NCI-H524 treated with DMSO at 0.1 percent for 48 hours (cell line): ENCODE measurements at places on chromosomes 5 and 9.

- no peak for DNase-seq
Measured at GRCh38 chr5:181124526-181124925, 6.4 kb downstream of the OR2V1 start.

- DNase-seq, result no peak
Measured at GRCh38 chr5:117461966-117462365, 887.3 kb upstream of the SEMA6A start.

GRCh38 chr9:87213948-87214347 is 266.6 kb upstream of the GAS1 start:
- no peak for DNase-seq

- DNase-seq, result no peak
Measured at GRCh38 chr5:154211641-154212390, 21.3 kb downstream of the GALNT10 start.

- no peak for DNase-seq
Measured at GRCh38 chr5:169423580-169424278, 122.8 kb upstream of the SLIT3 start.

- no peak for DNase-seq
Measured at GRCh38 chr5:132270706-132271105, 13.2 kb downstream of the PDLIM4 start.

GRCh38 chr9:93505541-93506132 is 52.3 kb upstream of the FAM120AOS start:
- DNase-seq, result no peak

- DNase-seq, result peak; percentile 5
Measured at GRCh38 chr9:31486630-31487029, 897.8 kb upstream of the ACO1 start.

DNA sequence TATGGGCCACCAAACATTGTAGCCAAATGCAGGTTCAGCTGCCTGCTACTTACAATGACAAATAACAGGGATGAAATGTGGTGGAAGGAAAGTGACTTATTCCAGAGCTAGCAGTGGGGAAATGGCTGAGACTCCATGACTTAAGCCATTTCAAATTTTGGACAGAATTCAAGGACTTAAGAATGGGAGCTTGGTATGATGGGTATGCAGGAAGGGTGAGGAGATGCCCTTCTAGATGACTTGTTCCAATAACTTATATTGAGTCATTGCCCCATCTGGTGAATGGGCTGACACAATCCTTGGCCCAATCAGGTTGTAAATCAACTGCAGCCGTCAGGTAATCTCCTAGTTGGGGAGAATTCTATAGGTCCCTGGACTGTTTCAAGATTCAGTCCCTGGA is 230.7 kb upstream of the SGCD start:
- no peak for DNase-seq

DNA sequence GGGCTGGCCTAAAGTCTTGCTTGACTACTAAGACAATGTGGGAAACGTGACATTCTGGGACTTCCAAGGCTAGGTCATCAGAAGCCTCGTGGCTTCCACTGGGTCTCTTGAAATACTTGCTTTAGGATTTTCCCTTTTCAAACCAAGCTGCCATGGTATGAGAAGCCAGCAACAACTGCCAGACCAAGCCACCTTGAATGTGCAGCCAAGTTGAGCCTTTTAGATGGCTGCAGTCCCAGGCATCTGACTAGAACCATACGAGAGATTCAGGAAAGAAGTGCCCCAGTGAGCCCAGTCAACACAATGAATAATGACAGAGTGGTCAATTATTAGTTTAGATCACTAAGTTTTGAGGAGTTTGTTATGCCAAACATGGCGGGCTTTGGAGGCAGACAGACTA is 143.3 kb downstream of the SLF1 start:
- no peak for DNase-seq

DNA sequence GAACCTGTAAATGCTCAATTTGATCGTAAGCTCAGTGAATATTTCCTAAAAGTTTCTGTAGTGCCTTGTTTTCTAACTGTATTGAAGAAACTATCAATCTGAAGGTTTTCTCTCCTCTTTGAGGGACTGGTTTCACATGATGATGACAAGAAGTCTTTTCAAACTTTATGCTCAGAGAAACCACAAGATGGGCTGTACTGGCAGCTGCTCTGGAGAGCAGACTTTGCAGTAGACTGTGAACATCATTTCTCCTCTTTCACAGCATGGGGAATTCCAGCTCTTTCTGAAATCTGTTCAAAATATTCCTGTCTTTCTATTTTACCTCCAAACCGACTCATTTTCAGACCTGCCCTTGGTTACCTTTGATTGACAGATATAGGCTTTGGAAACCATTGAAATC is 194.4 kb downstream of the IZUMO3 start:
- no peak for DNase-seq
